Right lobe of liver (tissue), 6 donors: ENCODE measurements at places on chromosomes 12 and 14. TPM values are rescaled to one million over a fixed set of nuclear protein-coding genes. Genes with fewer than 3 reads are reported as not detected.

DNA sequence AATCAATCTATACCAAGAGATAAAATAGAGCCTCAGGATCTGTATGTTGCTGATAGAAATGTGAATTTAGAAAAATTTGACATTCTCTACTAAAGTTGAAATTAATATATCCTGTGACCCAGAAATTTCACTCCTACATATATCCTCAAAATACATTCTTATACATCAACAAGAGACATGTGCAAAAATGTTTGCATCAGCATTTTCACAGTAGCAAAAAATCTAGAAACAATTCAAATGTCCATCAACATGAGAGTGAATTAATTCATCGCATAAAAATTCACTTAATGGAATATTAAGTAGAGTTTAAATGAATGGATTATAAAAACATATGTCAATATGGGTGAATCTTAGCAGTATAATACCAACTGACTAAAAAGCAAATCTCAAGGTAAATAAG lies 80.8 kb downstream of the GPR65 start:
- no peak for DNase-seq
- H3K27ac ChIP-seq, result no peak overlapping the region
- peaks cover 4% of the 10 kb centered on the region for H3K36me3 ChIP-seq

ZDHHC22 gene
- not detected for total RNA-seq

VRTN gene
- total RNA-seq, result not detected

PLBD1 gene
- 7.2 TPM for total RNA-seq

GRCh38 chr12:24898606-24899005 lies 50.3 kb downstream of the BCAT1 start:
- DNase-seq, result no peak
- H3K4me1 ChIP-seq, result no peaks in the 10 kb centered on the region
- no peaks in the 10 kb centered on the region for H3K27me3 ChIP-seq
- H3K36me3 ChIP-seq, result no peaks in the 10 kb centered on the region

ACYP1 gene
- total RNA-seq, result 4.0 TPM
